Stimulated activated CD4-positive, alpha-beta T cell treated with anti-CD3 and anti-CD28 coated beads, TNF-alpha, amount 100 ng/mL, for 4 hours (primary cell): ENCODE measurements at places on chromosomes 6 and 20.

GRCh38 chr20:37527638-37528445 is at the start of gene BLCAP:
Gene BLCAP, minus strand, starts transcription at chr20:37527876. Its CDS starts 8,702 bp downstream, at chr20:37519174.
- DNase-seq, result peak; percentile 83

DNA sequence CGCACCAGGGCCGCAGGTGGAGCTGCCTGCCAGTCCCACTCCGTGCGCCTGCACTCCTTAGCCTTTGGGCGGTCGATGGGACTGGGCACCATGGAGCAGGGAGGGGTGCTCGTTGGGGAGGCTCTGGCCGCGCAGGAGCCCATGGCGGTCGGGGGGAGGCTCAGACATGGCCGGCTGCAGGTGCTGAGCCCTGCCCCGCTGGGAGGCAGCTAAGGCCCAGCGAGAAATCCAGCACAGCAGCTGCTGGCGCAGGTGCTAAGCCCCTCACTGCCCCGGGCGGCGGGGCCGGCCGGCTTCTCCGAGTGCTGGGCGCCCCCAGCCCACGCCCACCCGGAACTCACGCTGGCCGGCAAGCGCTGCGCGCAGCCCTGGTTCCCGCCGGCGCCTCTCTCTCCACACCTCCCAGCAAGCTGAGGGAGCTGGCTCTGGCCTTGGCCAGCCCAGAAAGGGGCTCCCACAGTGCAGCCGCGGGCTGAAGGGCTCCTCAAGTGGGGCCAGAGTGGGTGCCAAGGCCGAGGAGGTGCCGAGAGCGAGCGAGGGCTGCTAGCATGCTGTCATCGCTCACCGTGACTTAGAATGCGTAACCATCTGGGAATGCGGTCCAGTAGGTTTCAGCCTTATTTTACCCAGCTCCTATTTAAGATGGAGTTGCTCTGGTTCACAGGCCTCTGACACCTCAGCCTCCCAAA is 77.3 kb downstream of the C6orf52 start:
- no peak for DNase-seq

DNA sequence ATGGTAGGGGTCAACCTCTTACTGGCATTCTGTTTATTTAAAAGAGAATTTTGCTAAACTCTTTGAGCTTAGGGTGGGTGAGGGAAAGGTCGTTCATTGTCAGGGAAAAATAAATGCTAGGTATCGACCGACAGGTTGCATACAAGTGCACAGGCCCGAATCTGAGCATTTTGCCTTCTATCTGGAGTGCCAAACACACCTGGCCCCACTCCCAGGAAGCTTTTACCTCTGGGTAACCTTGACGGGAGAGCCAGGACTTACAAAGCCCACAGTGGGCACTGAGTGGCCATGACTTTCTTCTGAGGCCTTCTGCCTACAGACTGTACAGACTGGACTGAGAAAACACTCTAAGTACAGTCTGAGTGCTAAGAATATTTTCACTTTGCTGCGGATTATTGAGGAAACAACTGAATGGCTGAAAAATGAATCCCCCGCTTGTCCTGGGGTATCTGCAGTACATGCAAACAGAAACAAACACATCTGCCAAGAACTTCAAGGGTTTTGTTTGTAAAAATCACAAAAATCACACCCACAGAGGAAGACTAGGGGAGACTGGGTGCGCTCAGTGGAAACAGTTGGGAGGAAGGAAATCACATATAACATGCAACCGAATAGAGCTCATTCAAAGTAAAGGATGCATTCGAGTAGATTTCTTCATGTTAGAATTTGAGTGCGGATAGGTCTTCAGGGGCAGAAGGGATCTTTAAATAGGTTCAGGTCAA is 152.8 kb downstream of the NFATC2 start:
- no peak for DNase-seq

DNA sequence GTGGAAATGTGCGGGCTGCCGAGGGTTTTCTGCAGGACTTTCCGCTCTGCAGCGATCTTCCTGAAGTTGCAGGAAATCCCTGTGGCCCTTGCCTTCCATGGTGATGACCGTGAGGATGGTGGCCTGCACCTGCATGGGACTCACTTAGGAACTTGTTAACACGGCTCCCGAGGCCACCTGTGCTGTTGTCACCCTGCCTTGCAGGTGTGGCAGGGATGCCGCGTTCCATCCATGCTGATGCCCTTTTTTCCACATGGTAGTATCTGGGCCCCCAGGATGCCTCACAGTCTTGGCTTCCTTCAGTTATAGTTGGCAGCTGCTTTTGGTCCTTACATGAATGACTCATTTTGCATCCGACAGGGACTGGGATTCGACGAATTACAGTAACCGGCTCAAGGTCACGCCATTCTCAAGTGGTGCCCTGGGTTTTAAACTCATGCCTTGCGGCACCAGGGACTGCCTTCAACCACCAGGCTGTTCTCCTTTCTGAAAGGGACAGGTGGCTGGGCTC is 37.2 kb downstream of the SYNJ2 start:
- DNase-seq, result no peak

DNA sequence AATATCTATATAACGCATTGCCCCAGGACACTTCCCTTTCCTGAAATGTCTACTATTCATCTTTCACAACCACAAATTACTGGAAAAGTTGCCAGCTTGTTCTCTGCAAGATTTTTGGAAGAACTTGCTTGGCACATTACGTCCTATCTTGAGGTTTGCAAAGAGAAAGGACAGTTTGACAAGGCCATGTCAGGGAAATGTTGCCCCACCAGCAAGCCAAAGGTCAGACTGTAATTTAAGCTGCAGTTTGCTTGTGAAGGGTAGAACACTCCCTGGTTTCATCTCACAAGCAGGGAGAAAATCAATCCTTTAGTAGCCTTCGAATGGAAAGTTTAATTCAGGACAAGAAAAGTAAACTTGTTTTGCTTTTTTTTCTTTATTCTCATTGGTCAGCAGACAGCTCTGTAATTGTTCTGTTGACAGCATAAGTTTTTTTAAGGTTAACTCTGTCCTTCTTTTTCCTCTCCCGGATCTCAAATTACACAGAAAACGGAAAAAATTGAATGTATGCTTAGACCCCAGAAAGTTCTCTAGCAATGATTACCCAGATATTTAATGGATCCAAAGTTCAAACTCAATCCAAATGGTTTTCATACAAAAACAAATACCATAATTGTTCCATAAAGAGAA is 541.8 kb upstream of the NRSN1 start:
- no peak for DNase-seq

- no peak for DNase-seq
Measured at GRCh38 chr6:120357447-120357846, 976.8 kb downstream of the TBC1D32 start.

- no peak for DNase-seq
Measured at GRCh38 chr6:7671581-7671980, 54.3 kb upstream of the BMP6 start.

GRCh38 chr20:3339076-3339475 is 68.4 kb downstream of the DNAAF9 start:
- no peak for DNase-seq

DNA sequence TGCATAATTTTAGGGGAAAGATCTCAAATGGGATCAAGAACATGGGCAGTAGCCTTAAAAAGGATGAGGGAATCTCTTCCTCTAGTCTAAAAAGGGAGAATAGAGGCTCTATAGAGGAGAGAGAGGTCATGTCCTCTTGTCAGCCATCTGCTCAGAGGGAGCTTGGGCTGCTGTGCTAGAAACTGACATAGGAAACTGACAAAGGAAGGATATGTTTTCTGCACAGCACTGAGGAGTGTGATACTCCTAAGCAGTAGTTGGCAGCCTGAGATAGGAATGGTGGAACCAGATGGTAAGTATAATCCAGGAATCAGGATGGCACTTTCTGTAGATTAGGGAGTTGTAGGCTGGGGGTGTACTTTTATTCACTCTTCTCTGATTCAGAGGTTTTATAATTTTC is 59.2 kb downstream of the PTPRA start:
- DNase-seq, result no peak

DNA sequence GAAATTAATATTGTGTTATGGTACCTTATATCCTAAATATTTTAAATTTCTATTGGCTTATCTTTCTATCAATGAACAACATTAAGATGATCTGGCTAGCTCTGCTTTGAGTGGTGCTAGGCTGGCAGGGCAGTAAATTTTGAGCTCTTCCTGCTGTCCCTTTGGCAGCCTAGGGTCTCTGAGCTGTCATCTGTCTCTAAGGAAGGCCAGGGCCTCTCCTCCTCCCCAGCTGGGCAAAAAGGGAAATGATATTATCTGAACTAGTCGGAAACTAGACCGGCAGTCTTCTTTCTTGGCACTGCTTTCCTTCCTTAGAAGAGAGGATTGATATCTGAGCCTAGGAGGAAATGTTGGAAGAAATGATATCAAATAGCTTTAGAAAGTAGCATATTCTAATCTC is 176.7 kb upstream of the BTBD3 start:
- DNase-seq, result no peak

- no peak for DNase-seq
Measured at GRCh38 chr20:12592756-12593155, 416.0 kb upstream of the SPTLC3 start.

DNA sequence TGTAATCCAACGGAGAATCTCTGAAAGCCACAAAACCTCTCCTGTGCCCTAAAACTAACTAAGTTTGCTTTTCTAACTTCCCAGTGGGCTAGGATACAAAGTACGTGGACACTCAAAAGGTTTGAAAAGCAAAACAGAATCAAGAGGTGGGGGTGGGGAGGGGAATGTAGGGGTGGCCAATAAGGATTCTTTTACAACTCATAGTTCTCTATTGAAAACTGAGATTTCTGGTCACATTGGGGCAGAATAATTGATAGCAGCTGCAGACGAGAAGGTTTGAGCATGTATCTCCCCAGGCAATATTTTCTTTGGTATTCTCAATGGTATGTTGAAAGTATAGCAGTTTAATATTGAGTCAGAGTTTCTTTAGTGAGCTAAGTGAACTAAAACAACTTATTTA is 376.7 kb upstream of the CITED2 start:
- DNase-seq, result no peak

GRCh38 chr6:80316686-80317231 is 210.3 kb downstream of the BCKDHB start:
- no peak for DNase-seq

- DNase-seq, result no peak
Measured at GRCh38 chr20:49287555-49288249, 9.8 kb upstream of the ZNFX1 start.

DNA sequence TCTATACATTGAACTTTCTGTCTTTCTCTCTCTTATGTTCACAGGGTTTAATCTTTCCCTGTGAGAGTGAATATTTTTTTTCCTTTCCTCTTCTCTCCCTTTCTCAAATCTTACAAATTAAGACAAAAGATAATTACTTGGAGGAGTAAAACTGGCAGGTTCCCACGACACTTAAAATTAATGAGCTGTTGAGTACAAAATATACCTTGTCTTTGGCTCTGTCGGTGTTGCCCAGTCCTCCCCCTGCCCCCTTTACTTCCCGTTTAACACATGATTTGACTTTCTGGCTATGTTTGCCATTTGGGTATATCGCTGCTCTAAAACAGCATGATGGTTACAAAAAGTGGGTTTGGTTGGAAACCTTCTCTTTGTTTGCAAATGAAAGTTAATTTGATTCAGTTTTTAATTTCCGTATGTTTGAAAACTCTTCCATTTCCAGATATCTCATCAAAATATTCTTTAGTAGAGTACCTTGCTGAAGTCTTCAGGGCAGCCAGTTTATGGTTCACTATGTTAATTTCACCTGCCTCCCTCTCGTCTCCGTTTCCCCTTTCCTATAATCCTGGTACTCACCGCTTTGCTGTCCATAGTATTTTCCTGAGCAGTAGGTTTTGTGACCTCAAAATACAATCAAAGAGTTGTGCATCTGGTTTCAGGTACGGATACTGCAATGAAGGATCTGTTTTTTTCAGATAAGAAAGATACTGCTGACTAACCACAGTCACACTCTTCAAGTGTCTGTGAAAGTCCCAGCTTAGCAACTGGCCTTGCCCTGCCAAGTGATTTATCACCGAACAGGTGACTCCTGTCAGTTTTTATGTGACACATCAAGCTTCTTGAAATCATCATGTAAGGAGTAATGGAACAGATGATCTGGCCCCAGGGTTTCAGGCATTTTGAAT is 181.2 kb downstream of the DTNBP1 start:
- no peak for DNase-seq

- no peak for DNase-seq
Measured at GRCh38 chr6:12150812-12151432, 138.8 kb downstream of the HIVEP1 start.

- DNase-seq, result no peak
Measured at GRCh38 chr20:36097337-36098151, 57.0 kb upstream of the EPB41L1 start.

DNA sequence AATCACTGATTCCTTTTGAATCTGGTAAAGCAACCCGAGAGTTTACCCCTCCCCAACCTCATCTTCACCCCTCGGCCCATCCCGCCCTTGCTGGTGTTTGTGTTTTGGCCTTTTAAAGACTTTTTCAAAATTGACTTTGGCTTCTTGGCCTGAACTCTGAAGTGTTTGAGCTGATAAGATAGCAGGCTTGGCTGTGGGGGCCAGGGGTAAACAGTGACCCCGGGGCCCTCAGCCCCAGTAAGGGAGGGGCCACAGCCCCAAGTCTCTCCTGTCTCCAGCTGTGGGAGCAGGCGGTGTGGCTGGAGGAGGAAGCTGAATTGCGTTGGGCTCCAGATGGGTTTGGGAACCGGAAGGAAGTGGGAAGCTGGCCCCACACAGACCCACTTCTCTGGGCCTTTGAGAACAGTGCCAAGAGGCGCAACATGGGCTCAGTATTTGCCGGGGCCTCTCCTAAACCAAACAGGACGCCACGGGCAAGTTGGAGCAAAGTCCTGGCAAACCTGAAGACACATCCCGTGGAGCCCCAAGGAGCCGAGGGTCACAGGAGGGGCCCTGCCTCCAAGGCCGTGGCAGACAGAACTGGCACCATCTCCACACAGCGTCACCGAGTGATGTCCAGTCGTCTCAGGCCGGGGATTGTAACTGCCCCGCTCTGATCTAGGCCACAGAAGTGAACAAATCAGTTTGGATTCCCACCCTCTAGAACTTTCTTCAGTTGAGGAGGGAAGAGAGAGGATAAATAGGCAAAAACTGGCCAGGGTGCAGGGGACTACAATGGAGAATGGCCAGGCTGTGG is 54.3 kb upstream of the PTPN1 start:
- DNase-seq, result no peak

GRCh38 chr6:108632441-108632840 is 71.7 kb downstream of the FOXO3 start:
- DNase-seq, result no peak

GRCh38 chr20:5504061-5504739 is 187.4 kb upstream of the PROKR2 start:
- DNase-seq, result no peak

GRCh38 chr6:89680551-89680950 is 42.0 kb upstream of the LYRM2 start:
- no peak for DNase-seq

GRCh38 chr6:52519618-52520017 is 57.2 kb downstream of the TRAM2 start:
- no peak for DNase-seq

DNA sequence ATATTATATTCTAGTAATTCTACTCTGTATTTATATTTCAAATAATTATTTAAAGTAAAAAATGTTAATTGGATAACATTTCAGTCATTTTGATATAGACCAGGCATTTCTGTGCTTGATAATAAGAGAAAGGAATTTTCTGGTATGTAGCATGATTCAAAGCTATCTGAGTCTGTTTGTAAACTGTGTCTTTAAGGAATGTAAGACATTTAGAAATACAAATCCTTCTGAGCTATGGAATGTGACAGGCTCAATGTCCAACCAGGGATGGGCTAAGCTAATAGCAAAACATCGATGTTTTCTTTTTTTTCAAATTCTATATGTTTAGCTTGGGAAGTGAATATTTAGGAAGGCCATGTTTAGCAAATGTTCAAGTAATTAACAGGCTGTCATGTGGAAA is 41.5 kb upstream of the FAM83B start:
- DNase-seq, result no peak

- no peak for DNase-seq
Measured at GRCh38 chr6:118952683-118953082, 17.7 kb upstream of the MCM9 start.
